ENCODE measurements at places on chromosomes 7 and 10. TPM values are rescaled to one million over a fixed set of nuclear protein-coding genes. Genes with fewer than 3 reads are reported as not detected.

Gene VOPP1
- total RNA-seq, result 31.3 TPM

- no peaks in the 10 kb centered on the region for H3K36me3 ChIP-seq
- H3K27me3 ChIP-seq, result no peaks in the 10 kb centered on the region
- no peak overlapping the region for H3K27ac ChIP-seq
- H3K4me3 ChIP-seq, result no peak overlapping the region
Observed at GRCh38 chr10:126479280-126479895, 91.1 kb upstream of the ADAM12 start.

GRCh38 chr7:113175525-113176104, 57.3 kb upstream of the SMIM30 start:
- no peak overlapping the region for H3K4me3 ChIP-seq
- H3K4me1 ChIP-seq, result no peaks in the 10 kb centered on the region
- no peaks in the 10 kb centered on the region for H3K36me3 ChIP-seq
- no peak for DNase-seq
- H3K27me3 ChIP-seq, result no peaks in the 10 kb centered on the region

GRCh38 chr7:45910855-45911254, 10.2 kb downstream of the IGFBP3 start:
- no peak overlapping the region for H3K4me3 ChIP-seq
- no peaks in the 10 kb centered on the region for H3K4me1 ChIP-seq
- no peak for DNase-seq
- no peaks in the 10 kb centered on the region for H3K36me3 ChIP-seq

Gene SCRN1
- 2.9 TPM for total RNA-seq

DNA sequence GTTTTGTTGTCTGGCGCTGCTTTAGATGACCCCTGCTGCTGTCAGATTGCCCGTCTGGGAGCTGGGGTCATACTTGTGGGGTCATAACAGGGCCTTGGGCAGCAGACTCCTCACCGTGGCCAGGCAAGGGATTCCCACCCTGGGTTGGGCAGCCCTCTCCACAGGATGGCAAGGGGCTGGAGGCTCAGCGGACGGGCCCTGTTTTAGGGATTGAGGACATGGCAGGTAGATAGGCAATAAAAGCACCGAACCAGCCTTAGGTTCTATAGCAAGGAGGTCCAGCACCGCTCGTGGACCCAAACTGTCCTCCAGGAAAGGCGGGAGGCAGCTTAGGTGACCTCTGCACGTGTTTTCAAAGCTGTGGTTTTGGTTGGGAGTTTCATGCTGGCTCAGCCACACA, 60.0 kb downstream of the GRK5 start:
- no peak overlapping the region for H3K4me3 ChIP-seq
- no peak overlapping the region for H3K27ac ChIP-seq
- H3K4me1 ChIP-seq, result peaks cover 6% of the 10 kb centered on the region
- H3K27me3 ChIP-seq, result no peaks in the 10 kb centered on the region

Gene ANXA8L1
- total RNA-seq, result 0.15 TPM

GRCh38 chr7:112422842-112423496, 27.3 kb upstream of the IFRD1 start:
- peak overlapping the region; percentile 71 for H3K27ac ChIP-seq
- peak; percentile 90 for DNase-seq
- H3K27me3 ChIP-seq, result no peaks in the 10 kb centered on the region
- H3K4me3 ChIP-seq, result peak overlapping the region; percentile 32
- peaks cover 23% of the 10 kb centered on the region for H3K4me1 ChIP-seq

Gene PNLIPRP1
- total RNA-seq, result not detected

GRCh38 chr10:71621231-71622153, 98.1 kb downstream of the C10orf105 start:
- no peak overlapping the region for H3K4me3 ChIP-seq
- H3K36me3 ChIP-seq, result no peaks in the 10 kb centered on the region
- no peak overlapping the region for H3K27ac ChIP-seq
- peak; percentile 52 for DNase-seq
- no peaks in the 10 kb centered on the region for H3K4me1 ChIP-seq

DNA sequence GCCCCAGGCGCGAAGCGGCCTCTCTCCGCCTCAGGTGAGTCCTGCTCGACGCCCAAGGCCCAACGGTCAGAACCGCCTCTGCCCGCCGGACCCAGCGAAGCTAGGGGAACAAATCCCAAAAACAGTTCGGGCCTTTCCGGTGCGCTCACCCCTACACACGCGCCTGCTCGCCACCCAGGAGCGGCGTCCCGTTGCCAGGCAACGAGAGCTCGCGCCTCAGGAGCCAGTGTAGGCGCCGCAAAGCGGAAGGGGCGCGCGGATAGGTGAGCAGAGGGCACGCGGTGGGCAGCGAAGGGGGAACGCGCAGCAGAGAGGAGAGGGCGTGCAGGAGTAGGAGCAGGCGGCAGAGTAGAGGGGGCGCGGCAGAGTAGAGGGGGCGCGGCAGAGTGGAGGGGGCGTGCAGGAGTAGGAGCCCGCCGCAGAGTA, at the start of the genes DYDC1 and DYDC2:
Gene DYDC1 (minus strand): TSS at position 193 of the 426 bp plus-strand sequence. CDS start 4,154 bp downstream, outside the sequence.
Gene DYDC2 (plus strand): TSS at position 219 of the 426 bp plus-strand sequence. CDS start 5,663 bp downstream, outside the sequence.
- H3K27ac ChIP-seq, result no peak within 1 kb of the TSS
- peak within 1 kb of the TSS; percentile 58 for H3K4me3 ChIP-seq
- peaks cover 10% of the 10 kb centered on the region for H3K27me3 ChIP-seq
- peaks cover 2% of the 10 kb centered on the region for H3K4me1 ChIP-seq

Gene UPK3BL2
- total RNA-seq, result 6.2 TPM

Data from psoas muscle (tissue), 8 donors.